ENCODE measurements at places on chromosomes 12 and 14.

- no peak for DNase-seq
- H3K27me3 ChIP-seq = no peaks in the 10 kb centered on the region
- no peak overlapping the region for H3K27ac ChIP-seq
- H3K36me3 ChIP-seq = no peaks in the 10 kb centered on the region
Measured at GRCh38 chr14:37665951-37666350, 70.5 kb downstream of the TTC6 start.

GRCh38 chr12:22657538-22657937 is 32.6 kb downstream of the ETNK1 start:
- no peaks in the 10 kb centered on the region for H3K27me3 ChIP-seq
- DNase-seq = no peak
- no peak overlapping the region for H3K4me3 ChIP-seq
- H3K27ac ChIP-seq = no peak overlapping the region
- no peaks in the 10 kb centered on the region for H3K4me1 ChIP-seq

GRCh38 chr14:36316131-36316530 is 4.3 kb downstream of the MBIP start:
- H3K27ac ChIP-seq = no peak overlapping the region
- H3K27me3 ChIP-seq = no peaks in the 10 kb centered on the region
- no peaks in the 10 kb centered on the region for H3K36me3 ChIP-seq
- no peak for DNase-seq

DNA sequence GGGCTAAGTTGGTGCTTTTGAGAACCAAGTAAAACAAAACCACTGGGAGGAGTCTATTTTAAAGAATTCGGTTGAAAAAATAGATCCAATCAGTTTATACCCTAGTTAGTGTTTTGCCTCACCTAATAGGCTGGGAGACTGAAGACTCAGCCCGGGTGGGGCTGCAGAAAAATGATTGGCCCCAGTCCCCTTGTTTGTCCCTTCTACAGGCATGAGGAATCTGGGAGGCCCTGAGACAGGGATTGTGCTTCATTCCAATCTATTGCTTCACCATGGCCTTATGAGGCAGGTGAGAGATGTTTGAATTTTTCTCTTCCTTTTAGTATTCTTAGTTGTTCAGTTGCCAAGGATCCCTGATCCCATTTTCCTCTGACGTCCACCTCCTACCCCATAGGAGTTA is 1.8 kb upstream of the RAB5B start:
- H3K27ac ChIP-seq = peak overlapping the region; percentile 89
- no peaks in the 10 kb centered on the region for H3K36me3 ChIP-seq
- peak; percentile 50 for DNase-seq
- no peaks in the 10 kb centered on the region for H3K27me3 ChIP-seq
- peaks cover 31% of the 10 kb centered on the region for H3K4me1 ChIP-seq

DNA sequence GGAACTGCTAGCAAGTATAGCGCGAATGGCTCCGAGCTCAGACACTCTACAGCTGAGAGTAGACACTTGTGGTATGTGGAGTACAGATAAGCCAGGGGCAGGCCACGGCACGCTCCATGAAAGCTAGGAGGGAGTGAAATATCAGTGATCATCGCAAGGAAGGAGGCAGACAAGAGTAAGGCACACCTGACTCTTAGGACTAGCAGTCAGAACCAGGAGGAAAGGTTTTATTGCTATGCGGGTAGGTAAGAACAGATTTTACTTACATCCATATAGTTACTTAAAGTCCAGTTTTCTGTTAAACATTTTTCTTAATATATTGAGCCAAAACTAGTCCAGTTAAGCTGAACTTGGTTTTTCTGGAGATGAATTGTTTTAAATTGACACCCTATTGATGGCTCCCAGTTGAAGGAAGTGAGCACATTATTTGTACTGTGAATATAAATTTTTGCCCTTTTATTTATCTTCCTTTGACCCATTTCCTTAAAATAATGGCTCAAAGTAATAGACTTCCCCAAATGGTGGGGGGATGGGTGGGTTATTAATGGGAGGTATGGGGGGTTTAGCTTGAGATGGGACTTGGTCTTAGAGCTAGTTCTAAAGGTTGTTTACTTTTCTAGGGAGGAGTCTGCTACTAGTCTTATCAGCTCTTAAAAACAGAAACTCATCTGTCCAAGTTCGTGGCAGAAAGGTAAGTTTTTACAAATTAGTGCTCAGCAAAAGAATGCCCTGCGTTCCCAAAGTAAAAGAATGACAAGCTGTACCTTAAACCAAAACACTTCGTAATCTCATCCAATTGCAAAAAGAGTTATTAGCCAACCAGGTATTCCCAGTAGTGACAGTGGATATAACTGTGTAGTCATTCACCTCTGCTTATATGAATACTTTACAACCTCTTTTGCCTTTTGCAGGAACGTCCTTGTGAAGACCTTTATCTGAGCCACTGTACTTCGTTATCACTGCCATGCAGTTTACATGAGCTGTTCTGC is 5.8 kb downstream of the HNRNPA1 start:
- peak; percentile 50 for DNase-seq
- H3K4me1 ChIP-seq = peaks cover 35% of the 10 kb centered on the region
- no peaks in the 10 kb centered on the region for H3K36me3 ChIP-seq
- peak overlapping the region; percentile 54 for H3K27ac ChIP-seq
- no peak overlapping the region for H3K4me3 ChIP-seq

DNA sequence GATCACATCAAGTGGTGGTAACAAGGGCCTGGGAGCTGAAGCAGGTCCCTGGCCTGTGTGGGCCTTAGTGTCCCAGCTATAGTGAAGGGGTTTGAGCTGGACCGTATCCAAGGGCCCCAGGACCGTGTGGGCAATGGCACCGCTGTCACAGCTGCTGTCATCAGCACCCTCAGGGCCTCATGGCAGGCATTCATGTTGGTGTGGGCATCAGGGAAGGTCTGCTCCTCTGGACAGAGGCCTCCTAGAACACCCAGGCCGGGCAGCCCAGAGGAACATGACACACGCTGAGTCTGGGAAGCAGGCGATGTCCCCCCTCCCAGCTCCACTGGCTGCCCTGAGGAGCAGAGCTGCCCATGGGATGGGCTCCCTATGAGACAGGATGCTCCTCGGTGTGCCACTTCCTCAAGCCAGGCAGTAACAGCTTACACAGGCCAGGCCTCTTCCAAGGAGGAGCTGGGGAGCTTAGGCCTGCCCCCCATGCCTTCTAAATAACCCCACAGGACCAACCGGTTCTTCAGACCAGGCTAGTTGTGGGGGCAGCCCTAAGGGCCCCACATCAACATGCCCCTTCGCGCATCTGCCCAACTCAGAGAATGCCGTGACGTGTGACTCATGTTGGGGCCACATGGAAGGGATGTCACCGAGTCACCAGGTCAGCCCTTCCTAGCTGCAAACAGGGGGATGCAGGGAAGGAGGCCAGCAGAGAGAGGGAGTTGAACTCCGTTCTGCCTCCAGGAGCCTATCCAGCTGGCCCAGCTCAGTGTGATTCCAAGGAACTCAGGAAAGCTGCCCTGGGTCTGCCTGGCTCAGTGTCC is 80.4 kb downstream of the PITPNM2 start:
- peaks cover 19% of the 10 kb centered on the region for H3K4me1 ChIP-seq
- no peak overlapping the region for H3K4me3 ChIP-seq
- H3K27me3 ChIP-seq = no peaks in the 10 kb centered on the region
- H3K27ac ChIP-seq = peak overlapping the region; percentile 59
- peak; percentile 25 for DNase-seq

DNA sequence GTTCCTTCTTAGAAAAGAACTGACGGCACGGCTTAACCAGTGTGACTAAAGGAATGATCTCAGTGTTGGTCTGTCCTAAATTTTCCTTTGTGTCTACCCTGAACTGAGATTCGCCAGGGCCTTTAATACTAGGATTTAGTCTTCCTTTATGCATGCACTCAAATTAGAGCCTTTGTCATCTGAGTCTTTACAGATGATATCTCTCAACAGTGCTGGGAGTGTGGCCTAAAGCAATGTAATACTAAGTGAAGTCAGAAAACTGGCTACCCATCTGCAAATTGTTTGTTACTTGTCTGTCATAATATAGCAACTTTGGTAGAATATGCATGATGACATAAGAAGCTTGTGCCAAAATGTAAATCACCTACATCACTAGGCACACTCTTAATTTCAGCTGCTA is 95.4 kb downstream of the PTPRO start:
- H3K27ac ChIP-seq = no peak overlapping the region
- no peaks in the 10 kb centered on the region for H3K27me3 ChIP-seq
- DNase-seq = no peak
- no peaks in the 10 kb centered on the region for H3K36me3 ChIP-seq
- H3K4me3 ChIP-seq = no peak overlapping the region

DNA sequence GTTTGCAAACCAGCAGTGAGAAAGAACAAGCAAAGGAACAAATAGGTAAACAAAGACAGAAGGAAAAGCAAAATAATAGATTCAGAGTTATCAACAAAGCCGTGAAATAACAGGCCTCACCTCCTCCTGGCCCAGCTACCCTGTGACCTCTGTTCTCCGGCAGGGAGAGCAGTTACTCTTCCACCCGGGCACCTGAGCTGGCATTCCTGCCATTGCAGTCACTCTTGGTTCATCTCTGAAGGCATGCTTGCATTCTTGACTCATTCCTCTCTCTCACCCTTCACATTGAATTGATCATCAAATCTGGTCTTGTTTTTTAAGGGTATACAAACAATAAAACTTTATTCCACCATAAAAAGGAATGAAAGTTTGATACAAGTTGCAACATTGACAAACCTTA is 95.1 kb downstream of the TTC8 start:
- no peaks in the 10 kb centered on the region for H3K36me3 ChIP-seq
- no peaks in the 10 kb centered on the region for H3K27me3 ChIP-seq
- DNase-seq = no peak
- no peaks in the 10 kb centered on the region for H3K4me1 ChIP-seq
- no peak overlapping the region for H3K27ac ChIP-seq

- no peak overlapping the region for H3K27ac ChIP-seq
- peak overlapping the region; percentile 39 for H3K4me3 ChIP-seq
- H3K27me3 ChIP-seq = peaks cover 98% of the 10 kb centered on the region
- H3K36me3 ChIP-seq = no peaks in the 10 kb centered on the region
Measured at GRCh38 chr12:57621497-57622292, 10.5 kb downstream of the ARHGEF25 start.

DNA sequence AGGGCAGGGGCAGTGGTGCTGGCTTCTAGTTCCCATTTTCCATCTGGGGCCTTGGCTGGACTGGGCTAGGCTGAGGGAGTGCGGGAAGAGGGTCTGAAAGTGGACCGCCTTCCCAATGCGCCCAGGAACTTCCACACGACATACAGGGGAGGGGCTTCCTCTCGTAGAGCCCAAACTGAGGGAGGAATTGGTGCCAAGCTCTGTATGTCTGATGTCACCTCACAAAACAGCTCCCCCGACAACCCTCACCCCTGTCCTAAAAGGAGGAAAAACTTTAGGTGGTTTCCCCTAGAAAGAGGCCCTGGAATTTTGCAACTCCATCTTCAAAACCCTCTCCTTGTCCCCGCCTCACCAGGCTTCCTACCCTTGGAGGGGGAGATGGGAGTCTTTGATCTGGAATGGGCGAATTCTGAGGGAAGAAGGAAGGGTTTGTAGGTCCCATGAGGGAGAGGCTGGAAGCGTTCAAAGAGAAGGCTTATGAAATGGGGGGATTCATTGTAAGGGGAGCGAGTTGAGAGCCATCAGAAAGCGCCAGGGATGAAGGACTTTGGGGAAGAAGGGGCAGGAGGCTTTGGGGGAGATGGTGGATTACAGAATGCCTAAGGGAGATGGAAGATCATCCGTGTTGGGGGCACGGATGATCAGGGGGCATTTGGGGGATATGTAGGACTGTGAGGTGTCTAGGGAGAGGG is 844 bp downstream of the GLTP start:
- H3K27ac ChIP-seq = peak overlapping the region; percentile 72
- no peaks in the 10 kb centered on the region for H3K27me3 ChIP-seq
- H3K4me1 ChIP-seq = peaks cover 21% of the 10 kb centered on the region
- H3K4me3 ChIP-seq = peak overlapping the region; percentile 84
- DNase-seq = no peak
- no peaks in the 10 kb centered on the region for H3K36me3 ChIP-seq

- peak within 1 kb of the TSS; percentile 71 for H3K4me3 ChIP-seq
- peak within 1 kb of the TSS; percentile 95 for H3K27ac ChIP-seq
- peak; percentile 84 for DNase-seq
- peaks cover 21% of the 10 kb centered on the region for H3K27me3 ChIP-seq
- H3K36me3 ChIP-seq = no peaks in the 10 kb centered on the region
Measured at GRCh38 chr12:85280165-85280983, at the start of gene ALX1. Gene ALX1, plus strand, starts transcription at chr12:85280220. Its CDS starts 42 bp downstream, at chr12:85280262.

GRCh38 chr12:130671556-130671955 is 44.5 kb downstream of the RIMBP2 start:
- H3K27me3 ChIP-seq = no peaks in the 10 kb centered on the region
- H3K36me3 ChIP-seq = no peaks in the 10 kb centered on the region
- no peak overlapping the region for H3K4me3 ChIP-seq
- H3K27ac ChIP-seq = no peak overlapping the region
- DNase-seq = no peak

- no peak overlapping the region for H3K4me3 ChIP-seq
- no peak for DNase-seq
- H3K27me3 ChIP-seq = no peaks in the 10 kb centered on the region
Measured at GRCh38 chr12:19373586-19373985, 65.7 kb upstream of the AEBP2 start.

- no peaks in the 10 kb centered on the region for H3K4me1 ChIP-seq
- H3K36me3 ChIP-seq = no peaks in the 10 kb centered on the region
- no peak overlapping the region for H3K4me3 ChIP-seq
Measured at GRCh38 chr14:99382071-99382470, 98.6 kb downstream of the SETD3 start.

GRCh38 chr12:6866920-6867412 is 365 bp upstream of the TPI1 start:
- peaks cover 21% of the 10 kb centered on the region for H3K4me1 ChIP-seq
- H3K27me3 ChIP-seq = no peaks in the 10 kb centered on the region
- H3K27ac ChIP-seq = peak overlapping the region; percentile 72

- H3K27ac ChIP-seq = no peak overlapping the region
- no peaks in the 10 kb centered on the region for H3K36me3 ChIP-seq
- no peak overlapping the region for H3K4me3 ChIP-seq
- no peak for DNase-seq
- H3K4me1 ChIP-seq = no peaks in the 10 kb centered on the region
Measured at GRCh38 chr12:20040831-20041230, 327.5 kb upstream of the PDE3A start.

- no peaks in the 10 kb centered on the region for H3K27me3 ChIP-seq
- H3K36me3 ChIP-seq = no peaks in the 10 kb centered on the region
- H3K4me1 ChIP-seq = no peaks in the 10 kb centered on the region
- H3K27ac ChIP-seq = no peak overlapping the region
- no peak overlapping the region for H3K4me3 ChIP-seq
- DNase-seq = no peak
Measured at GRCh38 chr12:102365365-102365764, 115.0 kb downstream of the IGF1 start.

DNA sequence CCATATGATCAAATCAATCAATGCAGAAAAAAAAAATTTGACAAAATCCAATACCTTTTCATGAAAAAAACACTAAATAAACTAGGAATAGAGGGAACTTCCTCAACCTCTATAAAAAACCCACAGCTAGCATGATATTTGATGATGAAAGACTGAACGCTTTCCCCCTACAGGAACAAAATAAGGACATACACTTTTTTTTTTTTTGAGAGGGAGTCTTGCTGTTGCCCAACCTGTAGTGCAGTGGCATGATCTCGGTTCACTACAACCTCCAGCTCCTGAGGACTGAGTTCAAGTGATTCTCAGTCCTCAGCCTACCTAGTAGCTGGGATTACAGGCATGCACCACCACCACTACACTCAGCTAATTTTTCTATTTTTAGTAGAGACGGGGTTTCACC is 17.9 kb upstream of the CAMKK2 start:
- H3K27ac ChIP-seq = no peak overlapping the region
- no peaks in the 10 kb centered on the region for H3K27me3 ChIP-seq
- no peaks in the 10 kb centered on the region for H3K4me1 ChIP-seq
- H3K4me3 ChIP-seq = no peak overlapping the region
- no peaks in the 10 kb centered on the region for H3K36me3 ChIP-seq

Measured in hepatocyte (in vitro differentiated cells).